ENCODE measurements at places on chromosomes 3 and 15.

GRCh38 chr3:133943639-133944141 lies 48.0 kb upstream of the RAB6B start:
- no peak for DNase-seq

DNA sequence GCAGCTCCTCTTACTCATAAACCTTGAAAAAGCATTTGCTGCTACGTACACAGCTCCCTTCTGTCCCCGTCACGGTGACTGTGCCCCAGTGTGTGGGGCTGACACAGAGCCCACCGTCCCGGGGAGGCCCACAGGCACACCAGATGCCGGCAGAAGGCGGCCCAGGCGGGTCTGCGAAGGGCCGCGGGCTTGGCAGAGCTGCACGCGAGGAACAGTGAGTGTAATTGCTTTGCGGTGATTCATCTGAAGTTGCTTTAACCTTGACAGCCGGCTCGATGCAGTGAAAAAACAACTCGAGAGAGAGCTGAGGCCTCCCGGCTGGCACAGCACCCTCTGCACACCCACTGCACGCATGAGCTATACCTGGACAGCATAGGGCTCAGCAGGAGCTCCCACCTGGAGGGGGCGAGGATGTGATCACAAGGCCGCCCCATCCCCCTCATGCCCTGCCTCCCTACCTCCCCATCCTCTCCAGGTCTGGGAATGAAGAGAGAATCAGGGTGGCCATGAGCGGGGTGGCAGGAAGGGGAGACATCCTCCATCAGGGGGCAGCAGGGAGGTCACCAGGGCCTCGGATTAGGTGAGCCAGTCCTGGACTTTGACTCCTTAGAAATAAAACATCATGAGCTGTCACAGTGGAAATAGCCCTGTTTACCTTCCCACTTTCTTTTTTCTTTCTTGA lies 172.7 kb downstream of the MEGF11 start:
- no peak for DNase-seq

DNA sequence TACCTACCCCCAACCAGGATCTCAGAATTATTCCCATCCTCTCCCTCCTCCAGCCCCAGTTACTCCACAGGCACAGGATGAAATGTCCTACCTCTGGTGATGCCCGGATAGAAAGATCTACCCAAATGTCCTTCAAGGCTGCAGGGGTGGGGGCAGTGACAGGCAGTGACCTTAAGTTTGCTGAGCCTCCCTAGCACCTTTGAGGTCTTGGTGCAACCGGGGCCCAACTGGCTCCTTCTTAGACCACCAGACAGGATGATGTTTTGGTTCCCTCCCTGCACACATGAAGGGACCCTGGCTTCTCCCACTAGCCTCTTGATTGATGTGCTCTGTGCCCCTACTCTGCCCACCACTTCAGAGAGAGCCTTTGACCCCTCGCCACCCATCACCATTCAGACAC lies 36.4 kb downstream of the EXOG start:
- no peak for DNase-seq

- DNase-seq, result no peak
Measured at GRCh38 chr3:59502806-59503205, 453.0 kb upstream of the CFAP20DC start.

DNA sequence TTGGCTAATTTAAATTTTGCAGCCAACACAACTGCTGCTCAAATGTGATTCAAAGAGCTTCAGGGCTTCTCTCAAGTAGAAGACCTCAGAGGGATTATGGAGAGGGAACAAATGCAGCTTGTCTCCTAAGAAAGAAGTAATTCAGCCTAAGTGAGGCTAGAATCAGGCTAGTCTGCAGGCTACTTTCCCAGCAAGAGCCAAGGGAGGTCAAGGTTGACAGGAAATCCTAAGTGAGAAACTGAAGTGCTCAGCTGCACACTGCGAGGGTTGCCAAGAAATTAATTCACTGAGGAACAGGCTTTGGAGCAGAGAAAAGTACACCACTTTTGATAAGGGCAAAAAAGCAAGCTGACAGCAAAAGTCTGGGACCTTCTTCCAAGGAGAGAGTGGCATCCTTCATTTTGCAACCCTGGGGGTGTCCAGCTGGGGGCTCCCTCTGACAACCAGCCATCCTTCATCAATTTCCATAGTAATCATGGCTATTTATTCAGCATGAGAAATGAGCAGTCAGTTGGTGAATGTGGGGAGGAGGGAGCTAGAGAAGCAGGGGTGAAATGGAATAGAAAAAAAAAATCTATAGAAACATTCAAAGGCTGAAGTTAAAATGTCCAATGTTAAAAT lies 646.4 kb upstream of the ADAMTS9 start:
- no peak for DNase-seq

GRCh38 chr3:152491922-152492321 lies 223.2 kb downstream of the MBNL1 start:
- no peak for DNase-seq

- no peak for DNase-seq
Measured at GRCh38 chr3:188431553-188431952, 277.6 kb downstream of the LPP start.

- DNase-seq, result no peak
Measured at GRCh38 chr3:180048103-180048502, 11.4 kb upstream of the PEX5L start.

GRCh38 chr3:42094691-42095391 lies 3.7 kb downstream of the TRAK1 start:
- no peak for DNase-seq

DNA sequence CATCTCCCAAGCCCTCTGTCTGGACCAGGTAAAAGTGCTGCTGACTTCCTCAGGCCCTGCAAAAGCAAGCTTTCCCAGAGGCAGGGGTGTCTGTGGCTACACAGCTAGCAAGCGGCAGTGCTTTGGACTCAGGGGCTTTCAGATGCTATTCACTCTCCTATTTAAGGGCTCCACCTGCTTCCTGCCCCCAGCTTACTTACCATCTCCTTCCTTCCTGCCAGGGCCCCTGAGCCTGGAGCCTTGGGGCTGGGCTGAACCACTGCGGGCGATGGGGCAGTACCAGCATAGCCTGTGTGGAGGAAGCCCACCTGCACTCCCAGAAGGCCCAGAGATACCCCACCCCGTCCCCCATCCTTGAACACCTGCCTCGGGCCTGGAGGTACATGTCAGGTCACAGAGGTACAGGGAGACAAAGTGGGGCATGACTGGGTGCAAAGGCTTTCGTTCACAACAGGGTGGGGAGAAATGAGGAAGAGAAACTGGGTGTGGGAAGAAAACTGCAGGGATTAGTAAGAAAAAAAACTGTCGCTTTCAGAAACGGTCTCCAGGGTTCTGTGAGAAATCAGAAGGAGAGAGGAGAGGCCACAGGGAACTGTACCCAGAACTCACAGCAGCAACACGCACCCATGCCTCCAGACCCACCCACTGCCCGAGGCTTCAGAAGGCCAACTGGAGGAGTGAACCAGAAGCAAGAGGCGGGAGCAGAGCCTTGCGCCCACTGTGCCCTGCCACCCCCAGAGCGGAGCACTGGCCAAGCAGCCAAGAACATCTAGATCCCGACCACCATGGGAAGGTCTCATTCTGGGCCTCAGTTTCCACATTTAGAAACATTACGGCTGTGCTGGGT lies 49.5 kb downstream of the CCDC12 start:
- no peak for DNase-seq

DNA sequence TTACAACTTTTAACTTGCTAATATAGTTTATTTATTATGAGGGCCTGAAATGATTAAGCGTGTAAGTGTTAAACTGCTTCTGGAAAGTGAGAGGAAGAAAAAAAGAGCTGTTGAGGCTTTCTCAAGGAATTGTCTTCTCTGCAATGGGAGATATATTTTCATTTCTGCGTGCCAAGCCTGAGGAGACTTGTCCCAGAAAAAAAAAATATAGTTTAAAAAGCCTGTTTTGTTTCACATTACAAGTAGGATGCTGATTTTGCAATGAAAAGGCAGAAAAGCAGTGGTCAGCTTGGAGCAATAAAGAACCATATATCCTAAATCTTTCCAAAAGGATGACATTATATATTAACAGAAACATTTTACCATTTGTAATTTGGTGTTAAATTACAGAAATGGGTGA lies 115.5 kb downstream of the GMNC start:
- no peak for DNase-seq

DNA sequence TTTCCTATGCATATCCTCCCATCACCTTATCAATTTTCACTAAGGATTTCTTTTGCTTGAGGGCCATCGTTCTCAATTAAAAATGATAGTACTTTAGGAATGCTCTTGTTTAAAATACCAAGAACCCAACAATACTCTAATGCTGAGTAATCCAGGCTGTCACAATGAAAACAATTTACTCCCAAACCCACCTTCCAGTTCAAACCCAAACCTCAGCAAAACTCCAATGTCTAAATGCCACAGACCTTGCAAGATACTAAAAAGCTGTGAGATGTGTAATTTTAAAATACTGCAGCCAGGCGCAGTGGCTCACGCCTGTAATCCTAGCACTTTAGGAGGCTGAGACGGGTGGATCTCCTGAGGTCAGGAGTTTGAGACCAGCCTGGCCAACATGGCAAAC lies 889.8 kb downstream of the ROBO1 start:
- no peak for DNase-seq

DNA sequence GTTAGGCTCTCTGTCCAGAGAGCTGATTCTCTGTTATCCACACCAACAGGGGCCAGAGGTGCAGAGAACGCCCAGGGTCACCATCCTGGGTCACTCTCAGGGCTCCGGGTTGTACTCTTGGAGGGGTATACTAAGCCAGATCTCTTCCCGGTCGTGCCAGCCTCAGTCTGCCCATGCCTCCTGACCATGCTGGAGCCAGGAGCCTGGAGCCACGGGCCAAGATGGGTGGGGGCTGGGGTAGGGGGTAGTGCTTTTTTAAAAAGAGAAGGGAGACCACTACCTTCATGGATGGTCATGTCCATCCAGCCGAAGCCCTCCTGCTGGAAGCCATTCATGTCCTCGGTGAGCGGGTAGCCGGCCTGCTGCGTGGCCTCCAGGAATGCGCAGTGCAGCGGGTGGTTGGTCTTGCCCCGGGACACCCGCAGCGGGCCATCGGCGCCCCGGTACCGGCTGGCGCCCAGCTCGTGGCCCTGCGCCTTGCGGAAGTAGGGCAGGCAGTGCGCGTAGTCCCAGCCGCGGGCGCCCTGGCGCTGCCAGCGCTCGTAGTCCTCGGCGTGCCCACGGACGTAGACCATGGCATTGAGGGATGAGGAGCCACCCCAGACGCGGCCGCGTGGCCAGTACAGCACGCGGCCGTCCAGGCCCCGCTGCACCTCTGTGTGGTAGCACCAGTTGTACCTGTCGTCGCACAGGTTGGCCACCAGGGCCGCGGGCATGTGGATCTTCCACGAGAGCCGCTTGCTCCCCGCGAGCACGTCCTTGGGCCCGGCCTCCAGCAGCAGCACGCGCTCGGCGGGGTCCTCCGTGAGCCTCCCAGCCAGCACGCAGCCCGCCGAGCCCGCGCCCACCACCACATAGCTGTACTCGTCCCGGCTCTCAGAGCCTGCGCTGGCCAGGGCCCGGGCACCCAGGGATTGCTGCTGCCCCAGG lies 22.9 kb downstream of the CHDH start:
- DNase-seq, result no peak

GRCh38 chr15:100036015-100036414 lies 302.8 kb upstream of the LYSMD4 start:
- no peak for DNase-seq

DNA sequence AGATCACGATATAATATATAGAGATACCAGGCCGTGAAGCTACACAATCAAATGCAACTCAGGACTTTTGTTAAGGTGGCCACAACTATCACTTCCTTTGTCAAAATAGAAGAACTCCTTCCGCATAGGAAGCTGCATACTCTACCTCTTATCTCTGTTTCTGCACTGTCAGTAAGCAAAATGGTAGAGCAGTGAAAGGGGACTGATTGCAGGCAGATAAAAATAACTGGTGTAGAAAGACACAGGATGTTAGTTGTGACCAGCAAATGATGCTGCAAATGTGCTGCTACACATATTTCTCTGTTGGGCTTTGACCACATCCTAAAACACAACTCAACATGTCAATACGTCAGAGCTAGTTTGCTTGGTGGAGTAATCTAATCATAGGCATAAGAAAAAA lies 16.3 kb upstream of the TRAT1 start:
- DNase-seq, result no peak

DNA sequence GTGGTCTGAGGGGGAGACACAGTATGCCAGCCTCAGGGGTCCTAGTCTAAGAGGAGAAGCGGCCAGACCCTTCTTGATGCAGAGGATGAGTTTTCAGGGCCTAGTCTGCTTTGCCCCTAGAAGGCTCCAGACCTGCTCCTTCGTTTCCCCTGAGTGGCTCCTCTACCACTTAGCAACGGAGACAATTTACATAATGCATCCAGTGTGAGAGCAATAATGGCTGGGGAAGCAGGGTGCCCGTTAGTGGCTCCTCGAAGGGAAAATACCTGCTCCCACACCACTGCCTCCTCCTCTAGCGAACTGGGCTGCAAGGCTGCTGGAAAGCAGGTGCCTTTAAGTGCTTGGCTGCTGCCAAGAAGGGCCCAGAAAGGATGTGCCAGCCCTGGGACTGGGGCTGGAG lies 38.9 kb downstream of the CACNA2D2 start:
- no peak for DNase-seq

- DNase-seq, result no peak
Measured at GRCh38 chr3:117355566-117355965, 646.0 kb downstream of the TUSC7 start.

- DNase-seq, result no peak
Measured at GRCh38 chr3:102661707-102662497, 227.1 kb downstream of the ZPLD1 start.

DNA sequence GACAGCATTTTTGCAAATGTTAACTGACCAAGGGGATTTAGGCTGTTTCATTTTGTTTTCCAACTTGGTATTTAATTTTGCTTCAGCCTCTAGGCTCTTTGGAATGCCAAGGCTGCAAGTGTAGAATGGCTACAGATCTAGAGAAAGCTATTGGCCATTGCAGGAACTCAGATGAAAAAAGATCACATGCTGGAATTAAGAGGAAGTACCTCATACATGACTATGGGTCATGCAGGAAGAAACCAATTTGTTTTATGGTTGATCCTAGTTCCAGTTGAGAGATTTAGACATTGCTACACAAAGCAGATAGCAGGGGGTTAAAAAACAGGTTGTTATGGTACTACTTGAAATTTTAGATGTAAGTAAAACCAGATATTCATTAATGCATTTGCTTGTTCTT lies 12.7 kb upstream of the CLDN16 start:
- DNase-seq, result no peak

Data from caudate nucleus (tissue), 63 donors.